ENCODE measurements at places on chromosomes 6 and 20.

- no peak for DNase-seq
These were observed 88.1 kb downstream of the PRSS35 start for GRCh38 chr6:83600459-83600858.

- no peak for DNase-seq
These were observed 705.4 kb downstream of the MAFB start for GRCh38 chr20:39983655-39984054.

DNA sequence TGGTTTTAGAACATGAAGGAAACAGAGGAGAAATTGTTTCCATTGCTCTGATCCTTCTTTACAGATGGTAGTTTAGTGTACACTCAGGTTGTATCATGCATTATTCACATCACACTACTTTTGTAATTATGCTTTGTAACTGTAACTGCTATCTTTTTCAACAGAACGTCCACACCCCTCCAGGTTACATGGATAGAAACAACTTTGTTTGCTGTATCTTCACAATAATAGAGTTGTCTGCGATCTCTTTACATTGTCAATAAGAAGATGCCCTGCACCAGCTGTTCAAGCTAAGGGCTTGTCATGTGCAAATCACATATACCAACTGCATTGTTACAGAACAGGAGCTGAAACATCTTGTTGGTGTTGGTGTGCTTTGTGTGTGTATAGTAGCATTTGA, 67.9 kb upstream of the MAP7 start:
- no peak for DNase-seq

GRCh38 chr20:53513168-53513488, 80.5 kb downstream of the ZNF217 start:
- no peak for DNase-seq

- no peak for DNase-seq
These were observed 34.9 kb downstream of the C20orf203 start for GRCh38 chr20:32638848-32639247.

DNA sequence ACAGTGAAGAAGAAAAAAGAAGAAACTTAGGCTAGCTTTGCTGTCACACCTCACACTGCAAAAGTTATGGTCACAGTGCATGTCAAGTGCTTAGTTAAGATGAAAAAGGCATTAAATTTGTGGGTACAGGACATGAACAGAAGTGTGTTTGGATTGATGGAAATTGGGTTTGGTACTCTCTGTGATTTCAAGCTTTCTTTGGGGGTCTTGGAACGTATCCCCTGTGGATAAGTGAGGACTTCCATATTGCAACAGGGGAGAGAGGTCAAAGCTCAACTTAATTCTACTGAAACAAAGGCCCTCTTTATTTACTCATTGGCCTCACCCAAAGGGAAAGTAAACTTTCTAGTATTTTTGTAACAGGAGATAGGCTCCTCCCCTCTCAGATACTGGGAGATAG, 138.3 kb upstream of the FUT9 start:
- no peak for DNase-seq

DNA sequence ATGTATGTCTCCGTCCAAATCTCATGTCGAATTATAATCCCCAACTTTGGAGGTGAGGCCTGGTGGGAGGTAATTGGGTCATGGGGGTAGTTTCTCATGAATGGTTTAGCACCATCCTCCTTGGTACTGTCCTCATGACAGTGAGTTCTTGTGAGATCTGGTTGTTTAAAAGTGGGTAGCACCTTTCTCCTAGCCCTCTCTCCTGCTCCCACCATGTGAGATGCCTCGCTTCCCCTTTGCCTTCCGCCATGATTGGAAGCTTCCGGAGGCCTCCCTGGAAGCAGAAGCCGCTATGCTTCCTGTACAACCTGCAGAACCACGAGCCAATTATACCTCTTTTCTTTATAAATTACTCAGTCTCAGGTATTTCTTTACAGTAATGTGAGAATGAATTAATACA, 123.1 kb downstream of the FYN start:
- DNase-seq: no peak

GRCh38 chr6:12408752-12409151, 118.6 kb downstream of the EDN1 start:
- DNase-seq: no peak

GRCh38 chr6:8483650-8484049, 48.3 kb upstream of the SLC35B3 start:
- no peak for DNase-seq

DNA sequence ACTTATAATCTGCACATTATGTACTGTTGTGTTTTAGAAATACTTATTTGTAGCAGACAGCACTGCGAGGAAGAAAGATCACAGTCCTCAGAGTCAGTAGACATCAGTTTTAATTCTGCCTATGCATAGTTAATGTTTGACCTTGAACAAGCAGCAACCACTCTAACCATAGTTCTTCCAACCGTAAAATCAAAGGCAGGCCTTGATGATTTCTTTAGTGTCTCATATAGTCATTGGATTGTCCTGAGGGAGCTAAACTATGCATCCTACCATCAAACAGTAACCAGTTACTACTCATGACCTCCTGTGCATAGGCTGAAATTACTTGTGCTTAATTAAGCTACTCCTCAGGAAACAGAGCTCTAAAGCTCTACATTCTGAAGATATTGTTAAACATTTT, 294.8 kb upstream of the STXBP5 start:
- DNase-seq: no peak

GRCh38 chr6:52395969-52396368, 24.2 kb upstream of the EFHC1 start:
- no peak for DNase-seq

DNA sequence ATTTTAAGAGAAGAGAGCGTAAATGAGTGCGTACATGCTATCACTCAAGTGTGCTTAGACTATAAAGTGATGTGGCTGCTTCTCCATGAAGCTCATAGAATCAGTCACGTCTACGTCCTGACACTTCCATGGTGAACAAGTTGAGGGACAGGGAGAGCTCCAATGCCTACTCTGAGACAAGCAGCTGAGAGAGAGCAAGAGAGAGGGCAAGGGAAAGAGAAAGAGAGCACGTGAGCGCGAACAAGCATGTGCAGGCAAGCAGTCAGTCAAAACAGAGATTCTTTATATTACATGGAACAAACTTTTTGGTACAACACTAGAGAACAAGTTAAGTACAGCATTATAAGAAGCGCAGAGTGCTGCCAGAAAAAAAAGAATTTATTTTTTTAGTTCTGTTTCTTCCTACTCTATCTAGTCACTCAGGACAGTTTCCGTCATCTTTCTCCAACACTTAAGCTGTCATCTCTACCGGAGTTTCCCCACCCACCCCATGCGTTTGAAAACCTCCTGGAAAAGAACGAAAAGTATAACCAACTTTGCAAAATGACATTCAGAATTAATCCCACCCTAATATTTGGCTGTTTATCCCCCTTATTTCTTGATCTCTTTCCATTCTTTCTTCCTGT, 61.8 kb downstream of the EPB41L2 start:
- DNase-seq: no peak

DNA sequence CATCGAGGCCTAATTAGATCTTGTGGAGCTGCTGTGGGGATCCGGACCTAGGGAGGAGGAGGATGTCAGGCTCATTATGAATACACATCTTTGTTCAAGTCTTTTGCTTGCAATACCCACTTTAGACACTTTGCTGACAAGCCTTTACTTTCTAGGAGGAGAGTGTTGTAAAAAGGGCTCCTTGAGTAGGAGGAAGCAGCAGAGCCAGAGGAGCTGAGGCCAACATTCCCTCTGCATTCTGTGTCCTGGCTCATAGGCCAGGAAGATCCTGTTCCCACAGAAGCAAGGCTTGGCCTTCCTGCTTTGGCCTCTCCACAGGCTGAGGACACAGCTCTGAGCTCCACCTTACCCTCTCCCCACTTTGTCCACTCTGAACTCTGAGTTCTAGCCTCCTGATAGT, 67.1 kb downstream of the TPD52L1 start:
- no peak for DNase-seq

Data from CD4-positive, alpha-beta T cell treated with Interleukin-6 for 4 hours (primary cell).